SK-N-DZ (cell line): ENCODE measurements at places on chromosomes 7 and 10.

DNA sequence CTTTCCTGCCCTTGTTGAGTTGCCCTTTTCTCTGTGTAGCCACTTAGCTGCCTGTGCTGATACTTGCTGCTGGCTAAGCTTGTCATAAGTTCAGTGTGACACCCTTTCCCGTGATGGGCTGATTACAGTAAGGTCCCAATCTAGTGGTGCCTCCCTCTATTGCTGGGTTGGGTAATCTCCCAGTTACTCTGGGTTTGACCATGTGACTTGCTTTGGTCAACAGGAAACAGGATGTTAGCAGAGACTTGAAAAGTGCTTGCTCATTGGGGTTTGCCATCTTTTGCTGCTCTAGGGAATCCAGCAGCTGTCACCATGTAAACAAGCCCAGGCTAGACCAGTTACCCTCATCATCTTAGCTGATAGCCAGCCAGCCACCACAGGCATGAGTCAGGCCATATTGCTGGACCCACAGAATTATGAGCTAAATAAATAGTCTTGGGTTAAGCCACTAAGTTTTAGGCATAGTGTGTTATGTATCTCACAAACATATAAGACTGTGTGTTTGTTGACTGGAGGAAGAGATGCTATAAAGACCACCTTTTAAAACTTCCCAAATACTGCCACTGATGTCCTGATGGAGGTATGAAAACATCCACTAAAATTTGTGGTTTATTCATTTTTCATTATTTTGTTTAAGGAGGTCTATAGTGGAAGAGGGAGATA lies 4.0 kb upstream of the LEP start:
- no peak for DNase-seq

DNA sequence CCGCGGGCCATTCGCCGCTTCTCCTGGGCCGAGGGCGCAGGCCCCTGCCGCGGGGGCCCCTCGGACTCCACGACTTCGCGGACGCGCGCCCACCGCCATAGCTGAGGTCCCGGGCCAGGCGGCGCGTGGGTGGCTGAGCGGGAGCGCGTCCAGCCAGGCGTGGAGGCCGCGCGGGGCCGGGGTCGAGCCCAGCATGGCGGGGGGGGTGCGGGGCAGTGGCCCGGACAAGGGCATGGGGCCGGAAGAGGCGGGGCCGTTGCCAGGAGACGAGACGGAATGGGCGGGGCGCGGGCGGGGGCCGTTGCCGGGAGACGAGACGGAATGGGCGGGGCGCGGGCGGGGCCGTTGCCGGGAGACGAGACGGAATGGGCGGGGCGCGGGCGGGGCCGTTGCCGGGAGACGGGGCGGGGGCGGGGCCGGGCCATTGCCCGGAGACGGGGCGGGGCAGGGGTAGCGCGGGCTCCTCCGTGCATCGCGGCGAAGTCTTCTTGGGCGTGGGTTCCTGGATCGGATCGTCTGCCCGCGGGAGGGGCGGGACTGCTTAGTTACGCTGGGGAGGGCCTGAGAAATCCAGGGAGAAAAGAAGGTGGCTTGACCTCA lies 14.8 kb downstream of the ADAM8 start:
- DNase-seq, result peak; percentile 56

- DNase-seq, result no peak
Measured at GRCh38 chr10:70078329-70078728, 25.7 kb downstream of the MACROH2A2 start.

DNA sequence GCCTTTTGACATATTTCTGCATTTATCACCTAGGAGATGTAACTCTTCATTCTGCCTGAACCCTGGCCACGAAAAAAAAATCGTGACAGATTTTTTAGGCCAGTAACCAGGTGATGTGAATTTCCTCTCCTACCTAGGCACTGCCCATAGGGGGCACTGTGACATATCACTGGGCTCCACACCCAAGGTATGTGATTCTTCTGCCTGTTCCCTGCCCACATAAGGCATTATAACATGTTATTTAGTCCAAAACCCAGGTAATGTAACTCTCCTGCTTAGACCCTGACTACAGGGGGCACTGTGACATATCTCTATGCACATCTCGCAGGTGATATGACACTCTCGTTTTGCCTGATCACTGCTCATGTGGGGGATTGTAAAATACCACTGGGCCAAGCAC lies 29.5 kb upstream of the ZNF107 start:
- no peak for DNase-seq

DNA sequence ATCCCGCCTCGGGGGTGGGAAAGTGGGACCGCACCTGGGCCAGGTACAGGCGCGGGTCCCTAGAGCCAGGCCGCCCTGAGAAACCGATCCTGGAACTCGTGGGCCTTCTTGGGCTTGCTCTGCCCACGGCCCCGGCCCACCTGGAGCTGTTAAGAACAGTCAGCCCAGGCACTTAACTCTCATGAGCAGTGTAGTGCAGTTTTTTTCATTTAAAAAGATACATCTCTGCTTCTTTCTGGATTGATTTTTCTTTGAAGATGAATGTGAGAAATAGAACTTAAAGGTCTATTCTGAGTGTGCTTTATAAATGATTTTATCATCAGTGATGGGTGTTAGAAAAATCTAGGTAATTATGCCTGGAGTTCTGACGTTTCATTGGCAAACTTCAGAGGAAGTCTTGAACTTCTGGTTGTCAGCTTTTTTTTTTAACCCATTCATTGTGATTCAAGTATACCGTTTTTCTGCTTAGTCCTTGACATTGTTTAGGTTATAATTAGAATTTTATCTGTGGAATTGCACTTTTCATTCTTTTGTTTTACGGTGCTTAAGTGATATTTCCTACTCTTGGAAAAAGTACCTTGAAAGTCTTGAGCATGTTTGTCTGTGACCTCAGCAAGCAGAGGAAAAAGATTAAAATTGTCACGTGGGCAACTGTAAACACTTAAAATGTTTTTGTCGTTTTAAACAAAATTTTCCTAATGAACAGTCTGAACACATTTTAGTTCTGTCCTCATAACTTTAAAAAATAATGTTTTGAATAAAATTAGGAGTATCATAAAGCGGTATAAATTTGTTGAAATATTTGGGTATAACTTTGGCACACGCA lies 906 bp downstream of the CDK1 start:
- no peak for DNase-seq

DNA sequence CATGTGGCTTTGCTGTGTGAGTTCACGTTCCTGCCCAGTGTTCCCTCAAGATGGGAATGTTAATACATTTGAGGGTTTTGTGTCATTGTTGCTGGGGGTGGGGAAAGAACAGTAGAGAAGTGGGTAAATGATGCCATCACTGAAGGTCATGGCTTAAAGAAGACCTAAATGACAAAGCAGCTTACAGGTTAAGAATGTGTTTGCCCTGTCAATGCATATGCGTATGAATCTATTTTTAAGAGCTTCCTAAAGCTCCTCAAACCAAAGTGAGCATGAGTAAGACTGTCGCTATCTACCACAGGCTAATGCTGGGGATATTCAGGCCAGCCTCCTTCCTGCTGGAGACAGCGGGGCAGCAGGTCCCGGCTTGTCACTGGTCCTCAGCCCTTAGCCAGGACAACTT lies 162.9 kb downstream of the CREB5 start:
- DNase-seq, result no peak

- no peak for DNase-seq
Measured at GRCh38 chr10:36220151-36220550, 578.1 kb upstream of the FZD8 start.

DNA sequence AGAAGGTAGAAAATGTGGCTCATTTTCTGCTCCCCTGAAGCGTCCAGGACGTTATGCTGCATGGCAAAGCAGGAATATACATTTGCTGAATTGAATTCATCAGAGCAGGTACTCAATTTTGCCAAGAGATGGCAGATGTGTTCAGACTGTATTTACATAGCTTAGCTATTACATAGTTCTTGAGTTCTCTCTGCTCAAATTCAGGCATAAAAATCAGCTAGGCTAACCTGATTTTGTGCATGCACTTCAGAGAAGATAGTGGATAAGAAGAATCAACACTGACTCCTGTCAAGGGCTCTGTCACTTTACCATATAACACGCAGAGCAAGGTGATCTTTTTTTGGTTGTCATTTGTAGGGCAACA lies 209.2 kb upstream of the FAM3C start:
- DNase-seq, result no peak

GRCh38 chr10:3772361-3773171 lies 12.4 kb downstream of the KLF6 start:
- DNase-seq, result no peak

- DNase-seq, result no peak
Measured at GRCh38 chr7:142568435-142569097, 180.7 kb upstream of the PRSS1 start.

GRCh38 chr10:28367929-28368484 lies 65.1 kb upstream of the MPP7 start:
- DNase-seq, result no peak

DNA sequence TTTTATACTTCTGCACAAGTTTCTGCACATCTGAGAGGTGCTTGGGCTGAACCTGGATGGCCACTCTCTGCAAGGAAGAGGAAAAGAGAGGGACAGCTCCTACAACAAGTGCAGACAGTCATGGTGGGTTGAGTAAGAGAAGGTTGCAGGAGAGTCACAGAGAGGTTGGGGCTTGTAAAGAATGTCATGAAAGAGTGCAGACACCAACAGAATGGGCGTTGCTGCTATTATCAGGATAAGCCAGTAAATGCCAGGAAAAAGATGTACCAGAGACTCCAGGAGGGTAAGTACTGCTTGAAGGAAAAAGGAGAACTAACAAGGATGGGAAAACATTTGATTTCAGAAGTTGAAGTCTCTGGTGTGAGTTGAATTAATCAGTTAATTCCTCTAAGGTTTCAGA lies 77.8 kb upstream of the NRP1 start:
- no peak for DNase-seq

DNA sequence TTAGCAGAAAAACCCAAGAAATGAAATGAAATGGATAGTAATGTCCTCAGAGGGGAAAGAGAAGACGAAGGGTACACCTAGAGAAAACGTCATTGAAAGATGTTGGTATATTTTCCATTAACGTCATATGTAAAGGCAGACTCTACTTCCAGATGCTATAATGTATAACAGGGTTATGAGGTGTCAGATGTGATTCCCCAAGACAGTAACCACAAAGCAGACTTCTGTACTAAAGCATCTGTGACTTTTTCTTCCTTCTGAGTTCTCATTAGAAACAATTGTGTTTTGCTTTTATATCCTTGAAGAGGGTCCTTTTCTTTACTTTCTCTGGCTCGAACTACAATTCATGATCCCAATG lies 37.4 kb downstream of the LRRC72 start:
- no peak for DNase-seq
